GM23248 (cell line): ENCODE measurements at places on chromosomes 2 and 18. TPM values are rescaled to one million over a fixed set of nuclear protein-coding genes. Genes with fewer than 3 reads are reported as not detected.

Gene PLB1
- 0.11 and 0.38 TPM in 2 replicates for total RNA-seq

Gene LDLRAD4
- total RNA-seq = not detected in 2 replicates

Gene DPYSL5
- total RNA-seq = not detected in 2 replicates

Gene KANSL3
- 23.9 and 26.9 TPM in 2 replicates for total RNA-seq

Gene TACR1
- total RNA-seq = 0.11 and 0.13 TPM in 2 replicates

Gene INPP4A
- total RNA-seq = 16.0 and 22.8 TPM in 2 replicates

Gene TBR1
- 0.97 TPM in 1 of 2 replicates, not detected in the other for total RNA-seq

Gene MARCO
- total RNA-seq = not detected in 2 replicates

Gene PDE1A
- total RNA-seq = 1.9 and 16.3 TPM in 2 replicates

Gene LYPD1
- total RNA-seq = 0.11 TPM in 1 of 2 replicates, not detected in the other

Gene LYG2
- total RNA-seq = not detected in 2 replicates

Gene KIAA2012
- total RNA-seq = not detected in 2 replicates

Gene HYCC2
- 5.7 and 12.0 TPM in 2 replicates for total RNA-seq

Gene CXXC1
- total RNA-seq = 37.9 and 51.2 TPM in 2 replicates

Gene SLC19A3
- 0.65 and 0.89 TPM in 2 replicates for total RNA-seq

Gene MDH1B
- total RNA-seq = 0.25 and 0.54 TPM in 2 replicates

Gene HES6
- total RNA-seq = 0.86 and 0.89 TPM in 2 replicates

Gene SLC4A5
- total RNA-seq = 0.32 and 0.38 TPM in 2 replicates
